ENCODE measurements at places on chromosomes 13 and 19. TPM values are rescaled to one million over a fixed set of nuclear protein-coding genes. Genes with fewer than 3 reads are reported as not detected.

USPL1 gene
- 18.0 TPM for total RNA-seq

DNA sequence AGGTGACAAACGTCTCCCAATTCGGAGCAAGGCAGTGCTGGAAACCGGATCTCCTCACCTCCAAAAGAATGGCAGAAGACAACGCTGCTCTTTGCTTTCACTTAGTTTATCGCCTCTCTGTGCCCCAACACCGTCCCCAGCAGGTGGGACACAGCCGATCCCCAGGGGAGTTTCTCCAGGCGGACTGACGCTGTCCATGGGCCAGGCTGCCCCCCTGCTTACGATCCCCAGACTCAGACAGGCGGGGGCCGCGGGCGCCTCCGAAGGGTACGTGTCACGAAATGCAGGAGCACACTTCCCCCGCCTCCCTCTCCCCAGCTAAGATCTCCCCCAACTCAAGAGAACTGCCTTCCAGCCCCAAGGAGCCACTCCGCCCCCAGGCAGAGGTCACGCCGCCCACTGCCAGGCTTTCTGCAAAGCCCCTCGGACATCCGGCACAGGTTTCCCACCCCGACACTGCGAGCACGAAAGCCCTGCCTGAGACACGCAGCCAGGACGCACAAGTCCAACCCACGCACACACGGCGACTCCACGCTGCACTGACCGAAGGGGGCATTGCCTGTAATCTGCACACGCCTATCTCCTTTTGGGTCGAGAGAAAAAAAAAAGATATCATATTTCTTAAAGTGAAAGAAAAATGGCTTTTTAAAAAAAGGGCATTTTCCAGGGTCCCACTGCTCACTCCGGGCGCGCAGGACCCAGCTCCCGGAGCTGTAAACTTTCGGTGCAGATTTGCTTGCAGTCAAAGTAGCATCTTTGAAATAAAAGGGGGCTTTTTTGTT lies 2.0 kb downstream of the SPRY2 start:
- peak; percentile 90 for DNase-seq

DNA sequence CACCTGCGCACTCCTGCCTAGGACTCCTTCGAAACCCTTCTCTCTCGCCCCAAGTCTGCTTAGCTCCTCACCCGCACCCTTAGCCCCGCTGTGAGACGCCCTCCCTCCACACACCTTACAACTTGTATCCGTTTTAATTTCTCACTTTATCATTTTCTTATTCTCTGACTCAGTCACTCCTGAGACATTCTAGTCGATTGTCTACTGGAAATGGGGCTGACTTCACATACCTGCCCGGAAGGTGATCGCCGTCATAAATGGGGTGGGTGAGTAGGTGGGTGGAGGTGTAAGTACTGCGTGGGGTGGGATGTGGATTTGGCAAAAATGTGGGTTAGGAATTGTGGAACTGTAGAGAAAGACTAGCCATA lies 714 bp downstream of the NDFIP2 start:
- no peak for DNase-seq

TMEM238 gene
- total RNA-seq, result 0.18 TPM

DNA sequence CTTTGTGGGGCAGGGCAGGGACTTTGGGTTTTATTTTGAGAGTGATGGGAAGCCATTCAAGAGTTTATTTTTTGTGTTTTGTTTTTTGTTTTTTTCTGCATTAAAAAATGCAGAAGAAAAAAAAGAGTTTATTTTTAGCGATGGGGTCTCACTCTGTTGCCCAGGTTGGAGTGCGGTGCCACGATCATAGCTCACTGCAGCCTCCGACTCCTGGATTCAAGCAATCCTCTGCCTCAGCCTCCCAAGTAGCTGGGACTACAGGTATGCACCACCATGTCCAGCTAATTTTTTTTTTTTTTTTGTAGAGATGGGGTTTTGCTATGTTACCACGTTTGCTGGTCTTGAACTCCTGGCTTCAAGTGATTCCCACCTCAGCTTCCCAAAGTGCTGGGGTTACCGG lies 12.5 kb upstream of the CA11 start:
- DNase-seq, result no peak

- DNase-seq, result no peak
Observed at GRCh38 chr19:8261347-8261746, 46.8 kb downstream of the CD320 start.

Measured in muscle of leg (tissue), 16 donors.